ENCODE measurements at places on chromosomes 6 and 20. TPM values are rescaled to one million over a fixed set of nuclear protein-coding genes. Genes with fewer than 3 reads are reported as not detected.
A peak's percentile ranks its signal among the peaks of the same experiment; 100 is the strongest.

DNA sequence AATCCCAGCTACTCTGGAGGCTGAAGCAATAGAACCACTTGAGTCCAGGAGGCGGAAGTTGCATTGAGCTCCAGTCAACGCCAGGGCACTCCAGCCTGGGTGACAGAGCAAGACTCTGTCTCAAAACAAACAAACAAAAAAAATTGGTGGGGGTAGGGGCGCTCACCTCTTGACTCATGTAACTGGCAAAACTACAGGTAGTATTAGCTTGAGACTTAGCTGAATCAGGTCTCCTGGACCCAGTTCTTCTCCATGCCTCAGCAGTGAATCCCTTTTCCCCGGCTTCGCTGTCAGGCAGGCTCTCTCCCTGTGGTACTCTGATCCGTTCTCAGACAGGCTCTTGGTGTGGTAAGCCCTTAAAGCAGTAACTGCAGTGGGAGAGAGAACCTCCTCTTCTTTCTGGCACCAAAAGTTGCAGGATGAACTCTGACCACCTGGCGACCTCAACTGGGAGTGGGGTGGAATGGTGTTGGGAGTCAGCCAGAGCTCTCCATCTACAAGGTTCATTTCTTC is 12.9 kb downstream of the SLC9A8 start:
- H3K27ac ChIP-seq, result no peak overlapping the region
- H3K36me3 ChIP-seq, result peaks cover 12% of the 10 kb centered on the region
- H3K27me3 ChIP-seq, result no peaks in the 10 kb centered on the region
- no peaks in the 10 kb centered on the region for H3K4me1 ChIP-seq
- DNase-seq, result no peak

The OR2B6 gene
- total RNA-seq, result not detected

- H3K4me3 ChIP-seq, result no peak overlapping the region
- no peaks in the 10 kb centered on the region for H3K4me1 ChIP-seq
- no peaks in the 10 kb centered on the region for H3K36me3 ChIP-seq
- H3K27me3 ChIP-seq, result no peaks in the 10 kb centered on the region
Observed at GRCh38 chr6:156231026-156231765, 546.0 kb upstream of the ARID1B start.

DNA sequence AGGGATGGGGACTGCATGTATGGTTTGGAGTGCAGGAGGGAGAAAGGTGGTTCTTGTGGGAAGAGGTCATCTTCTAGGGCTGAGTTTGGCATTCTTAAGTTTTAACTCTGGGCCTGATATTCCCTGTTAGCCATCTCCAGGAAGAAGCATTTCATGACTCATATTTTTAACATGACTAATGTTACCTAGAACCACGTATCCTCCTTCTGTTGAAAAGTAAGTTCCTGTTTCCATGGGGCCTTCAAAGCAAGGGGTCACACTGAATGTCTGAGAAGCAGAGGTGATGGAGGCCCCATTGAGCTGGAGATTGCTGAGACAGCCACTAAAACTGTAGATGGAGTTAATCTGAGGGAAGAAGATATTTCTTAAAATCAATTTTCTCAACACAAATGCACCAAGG is 30.2 kb downstream of the FAM229B start:
- H3K36me3 ChIP-seq, result no peaks in the 10 kb centered on the region
- H3K27me3 ChIP-seq, result no peaks in the 10 kb centered on the region
- no peak overlapping the region for H3K4me3 ChIP-seq
- no peak overlapping the region for H3K27ac ChIP-seq
- no peaks in the 10 kb centered on the region for H3K4me1 ChIP-seq
- DNase-seq, result no peak

The MAK gene
- 0.59 TPM for total RNA-seq

DNA sequence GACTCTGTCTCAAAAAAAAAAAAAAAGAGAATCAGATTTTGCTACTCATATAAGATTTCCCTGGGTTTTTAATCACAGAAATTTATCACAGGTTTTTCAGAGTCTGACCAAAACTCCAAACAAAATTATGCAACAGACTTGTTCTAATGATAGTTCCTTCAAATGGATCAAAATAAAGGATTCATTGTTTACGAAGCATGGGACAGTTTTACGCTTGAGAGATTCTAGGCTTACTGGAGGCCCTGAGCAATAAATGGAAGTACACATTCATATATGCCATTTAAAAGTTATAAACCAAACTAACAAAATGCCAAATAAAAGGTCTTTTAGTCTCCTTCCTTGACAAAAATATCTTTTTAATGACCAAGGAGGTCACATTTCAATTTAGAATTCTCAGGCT is 245.1 kb upstream of the KCNQ5 start:
- no peaks in the 10 kb centered on the region for H3K36me3 ChIP-seq
- H3K27ac ChIP-seq, result no peak overlapping the region
- no peaks in the 10 kb centered on the region for H3K4me1 ChIP-seq
- H3K4me3 ChIP-seq, result no peak overlapping the region

DNA sequence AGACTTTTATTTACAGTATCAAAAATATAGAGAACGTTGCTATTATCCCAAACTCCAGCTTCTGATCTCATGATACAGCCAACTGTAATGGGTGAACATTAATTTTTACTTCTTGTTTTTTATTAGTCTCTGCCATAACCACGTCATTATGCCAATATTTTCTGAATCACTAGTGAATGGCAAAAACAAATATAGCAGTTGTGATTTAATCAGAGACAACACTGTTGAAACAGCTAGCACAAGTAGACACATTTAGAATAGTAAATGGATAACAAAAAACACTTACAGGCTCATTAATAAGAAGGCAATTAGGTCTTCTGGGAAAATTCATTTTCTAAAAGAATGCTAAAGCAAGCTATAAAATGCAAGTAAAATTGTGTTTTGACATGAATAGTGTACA is 8.1 kb downstream of the PTPRK start:
- no peak overlapping the region for H3K4me3 ChIP-seq
- no peaks in the 10 kb centered on the region for H3K4me1 ChIP-seq
- no peak for DNase-seq
- no peak overlapping the region for H3K27ac ChIP-seq
- H3K36me3 ChIP-seq, result no peaks in the 10 kb centered on the region

The OPN5 gene
- total RNA-seq, result not detected

The ATAT1 gene
- total RNA-seq, result 10.5 TPM

GRCh38 chr6:107444277-107444676 is 15.1 kb downstream of the PDSS2 start:
- H3K4me3 ChIP-seq, result no peak overlapping the region
- H3K4me1 ChIP-seq, result no peaks in the 10 kb centered on the region
- no peaks in the 10 kb centered on the region for H3K36me3 ChIP-seq
- no peak overlapping the region for H3K27ac ChIP-seq

DNA sequence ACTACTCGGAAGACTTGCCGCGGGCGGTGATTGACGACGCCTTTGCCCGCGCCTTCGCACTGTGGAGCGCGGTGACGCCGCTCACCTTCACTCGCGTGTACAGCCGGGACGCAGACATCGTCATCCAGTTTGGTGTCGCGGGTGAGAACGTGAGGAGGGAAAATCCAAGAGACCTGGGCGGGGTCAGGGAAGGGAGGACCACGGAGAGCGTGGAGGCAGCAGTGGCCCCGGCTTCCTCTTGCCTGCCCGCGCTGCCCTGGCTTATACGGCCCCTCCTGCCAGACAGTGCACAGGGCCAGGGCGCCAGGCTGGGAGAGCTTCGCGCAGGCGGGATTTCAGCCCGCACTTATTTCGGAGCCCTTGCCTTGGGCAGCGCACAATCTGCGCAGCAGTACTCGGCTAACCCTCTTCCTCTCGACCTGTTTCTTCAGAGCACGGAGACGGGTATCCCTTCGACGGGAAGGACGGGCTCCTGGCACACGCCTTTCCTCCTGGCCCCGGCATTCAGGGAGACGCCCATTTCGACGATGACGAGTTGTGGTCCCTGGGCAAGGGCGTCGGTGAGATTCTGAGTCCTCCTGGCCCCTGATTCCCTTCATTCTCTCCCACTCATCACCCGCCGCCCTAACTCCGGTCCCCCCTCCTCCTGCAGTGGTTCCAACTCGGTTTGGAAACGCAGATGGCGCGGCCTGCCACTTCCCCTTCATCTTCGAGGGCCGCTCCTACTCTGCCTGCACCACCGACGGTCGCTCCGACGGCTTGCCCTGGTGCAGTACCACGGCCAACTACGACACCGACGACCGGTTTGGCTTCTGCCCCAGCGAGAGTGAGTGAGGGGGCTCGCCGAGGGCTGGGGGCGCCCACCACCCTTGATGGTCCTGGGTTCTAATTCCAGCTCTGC is 2.0 kb downstream of the MMP9 start:
- no peak for DNase-seq
- no peaks in the 10 kb centered on the region for H3K27me3 ChIP-seq
- no peak overlapping the region for H3K27ac ChIP-seq

DNA sequence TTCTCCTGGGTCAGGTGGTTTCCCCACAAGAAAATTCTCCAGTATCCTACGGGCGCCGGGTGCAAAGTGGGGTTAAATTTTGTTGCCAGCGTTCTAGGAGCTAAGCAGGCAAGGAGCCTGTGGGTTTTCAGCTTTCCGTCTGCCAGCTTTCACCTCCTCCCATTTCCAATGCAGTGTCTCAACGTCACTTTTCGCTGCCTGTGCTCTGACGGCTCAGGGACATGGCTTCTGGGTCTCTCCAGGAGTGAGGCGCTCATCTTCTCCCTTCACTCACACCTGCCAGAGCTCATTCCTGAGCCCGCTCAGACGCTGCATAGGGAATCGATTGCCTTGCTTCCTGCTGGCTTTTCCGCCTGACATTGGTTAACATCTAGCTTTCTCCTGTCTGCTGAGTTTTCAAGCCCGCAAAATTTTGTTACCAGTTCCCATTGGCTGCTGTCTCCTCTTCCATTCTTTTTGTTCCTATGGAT is 7.3 kb upstream of the NAA20 start:
- no peaks in the 10 kb centered on the region for H3K36me3 ChIP-seq
- no peak for DNase-seq
- H3K27me3 ChIP-seq, result no peaks in the 10 kb centered on the region
- H3K27ac ChIP-seq, result peak overlapping the region; percentile 3
- no peak overlapping the region for H3K4me3 ChIP-seq
